Neural crest cell (in vitro differentiated cells): ENCODE measurements at places on chromosomes 2 and 18. TPM values are rescaled to one million over a fixed set of nuclear protein-coding genes. Genes with fewer than 3 reads are reported as not detected.

The HOXD13 gene
- total RNA-seq: not detected in 2 replicates

The CFC1 gene
- total RNA-seq: not detected in 2 replicates

The ADCY3 gene
- 48.1 and 49.2 TPM in 2 replicates for total RNA-seq

The APOB gene
- total RNA-seq: 0.07 and 0.09 TPM in 2 replicates

The CCDC102B gene
- 6.5 and 7.5 TPM in 2 replicates for total RNA-seq

The TUBA3E gene
- not detected in 2 replicates for total RNA-seq

The CLK1 gene
- 69.2 and 71.5 TPM in 2 replicates for total RNA-seq

The DLGAP1 gene
- 11.5 and 11.7 TPM in 2 replicates for total RNA-seq

The ABHD1 gene
- 0.47 and 0.82 TPM in 2 replicates for total RNA-seq

The CETN1 gene
- total RNA-seq: not detected in 2 replicates

The MTIF2 gene
- 30.4 and 32.9 TPM in 2 replicates for total RNA-seq

The SERPINB7 gene
- not detected in 2 replicates for total RNA-seq

The WBP1 gene
- total RNA-seq: 86.7 and 89.7 TPM in 2 replicates

The ADNP2 gene
- 42.6 and 44.0 TPM in 2 replicates for total RNA-seq

The TOGARAM2 gene
- 0.35 TPM in 1 of 2 replicates, not detected in the other for total RNA-seq
